ENCODE measurements at places on chromosomes 6 and 20. TPM values are rescaled to one million over a fixed set of nuclear protein-coding genes. Genes with fewer than 3 reads are reported as not detected.

The GSTA2 gene
- total RNA-seq, result 113 TPM

The MYO6 gene
- 107 TPM for total RNA-seq

The MAVS gene
- 44.9 TPM for total RNA-seq

The C6orf120 gene
- 32.6 TPM for total RNA-seq

The DLL1 gene
- 13.0 TPM for total RNA-seq

The SLC12A5 gene
- total RNA-seq, result 0.32 TPM

The CSNK2A1 gene
- total RNA-seq, result 91.6 TPM

The ATG5 gene
- 29.7 TPM for total RNA-seq

The RIPPLY2 gene
- not detected for total RNA-seq

The FAM217A gene
- 0.09 TPM for total RNA-seq

The SALL4 gene
- total RNA-seq, result 0.20 TPM

The CALHM4 gene
- total RNA-seq, result not detected

The CLDN20 gene
- 0.23 TPM for total RNA-seq

The AKAP12 gene
- 81.0 TPM for total RNA-seq

The HUS1B gene
- 0.46 TPM for total RNA-seq

The TINAG gene
- total RNA-seq, result 8.8 TPM

The TRIM10 gene
- total RNA-seq, result 5.4 TPM

The FARS2 gene
- total RNA-seq, result 15.7 TPM

The EDN1 gene
- 6.5 TPM for total RNA-seq

Data from mucosa of gallbladder (tissue), 1 donor.